ENCODE measurements at places on chromosomes 12 and 14. TPM values are rescaled to one million over a fixed set of nuclear protein-coding genes. Genes with fewer than 3 reads are reported as not detected.

The PGAM5 gene
- 32.5 TPM for total RNA-seq

The RITA1 gene
- 14.7 TPM for total RNA-seq

The ZNF705A gene
- total RNA-seq: not detected

The PMCH gene
- total RNA-seq: 1.4 TPM

The ASCL1 gene
- total RNA-seq: not detected

DNA sequence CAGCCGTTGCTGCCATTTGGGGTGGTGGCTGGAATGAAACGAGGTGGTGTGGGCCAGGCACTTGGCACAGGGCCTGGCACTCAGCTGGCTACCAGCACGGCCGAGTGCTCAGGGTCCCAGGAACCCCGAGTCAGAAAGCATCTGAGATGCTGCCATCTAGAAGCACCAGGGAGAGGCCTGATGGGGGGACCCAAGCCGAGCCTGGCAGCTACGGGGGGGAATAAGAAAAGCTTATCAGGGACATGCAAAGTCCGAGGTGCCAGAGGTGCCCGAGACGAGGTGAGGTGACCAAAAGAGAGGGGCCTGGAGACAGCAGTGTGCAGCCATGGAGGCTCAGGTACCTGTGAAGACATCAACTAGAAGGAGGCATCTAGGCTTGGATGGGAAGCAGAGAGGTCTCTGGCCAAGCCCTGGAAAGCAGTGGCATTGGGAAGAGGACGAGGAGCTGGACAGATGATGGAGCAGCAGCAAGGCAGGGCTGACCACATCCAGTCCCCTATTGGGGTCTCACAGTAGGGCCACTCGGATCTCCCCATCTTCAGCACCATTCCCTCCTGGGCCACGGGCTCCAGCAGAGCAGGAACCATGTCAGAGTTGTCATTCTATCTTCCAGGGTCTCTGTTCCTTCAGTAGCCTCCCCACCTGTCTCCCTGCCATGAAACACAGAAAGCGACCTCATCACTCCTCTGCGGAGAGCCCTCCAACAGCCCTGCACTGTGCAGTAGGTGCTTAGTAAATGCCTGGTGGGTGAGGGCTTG, 59.3 kb upstream of the DIO3 start:
- H3K27ac ChIP-seq: no peak overlapping the region
- DNase-seq: no peak
- no peaks in the 10 kb centered on the region for H3K27me3 ChIP-seq
- no peak overlapping the region for H3K4me3 ChIP-seq
- no peaks in the 10 kb centered on the region for H3K36me3 ChIP-seq
- H3K4me1 ChIP-seq: no peaks in the 10 kb centered on the region

DNA sequence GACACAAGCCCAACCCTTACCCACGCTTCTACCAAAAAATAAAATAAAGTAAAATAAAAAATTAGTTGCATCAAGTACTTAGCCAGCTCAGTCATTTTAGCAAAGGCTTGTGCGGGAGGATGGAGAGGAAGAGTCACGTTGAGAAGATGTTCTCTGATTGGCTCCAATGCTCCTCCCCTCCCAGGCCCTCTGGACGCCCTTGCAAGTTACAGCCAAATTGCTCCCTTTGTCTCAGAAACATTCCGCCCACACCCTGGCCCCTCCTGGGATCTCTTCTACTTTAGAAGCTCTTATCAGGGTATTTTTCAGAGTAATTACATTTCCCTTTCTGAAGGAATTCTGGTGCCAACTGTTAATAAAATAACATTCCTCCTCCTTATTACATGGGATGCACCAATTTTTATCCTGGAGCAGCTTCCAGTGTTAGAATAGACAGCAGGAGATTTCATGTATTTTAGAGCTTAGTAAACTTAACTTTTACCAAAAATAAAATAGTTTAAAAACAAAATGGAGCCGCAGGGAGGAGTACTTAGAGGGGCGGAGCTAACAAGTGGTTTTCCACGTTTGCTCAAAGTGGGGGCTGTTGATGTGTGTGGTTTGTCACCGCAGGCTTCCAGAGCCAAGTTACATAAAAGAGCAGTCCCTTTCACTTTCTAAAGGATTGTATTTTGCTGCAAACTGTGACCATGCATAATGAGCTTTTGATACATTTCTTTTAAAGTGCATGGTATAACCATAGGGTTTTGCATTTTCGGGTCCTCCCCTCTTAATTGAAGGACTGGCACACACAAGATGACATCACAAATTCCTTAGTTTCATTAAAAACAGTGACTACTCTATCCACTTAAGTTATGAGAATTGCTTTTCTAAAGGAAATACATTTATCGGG, 71.7 kb upstream of the RAP1B start:
- peaks cover 43% of the 10 kb centered on the region for H3K4me1 ChIP-seq
- no peak overlapping the region for H3K27ac ChIP-seq
- DNase-seq: peak; percentile 65
- H3K27me3 ChIP-seq: no peaks in the 10 kb centered on the region
- H3K36me3 ChIP-seq: peaks cover 4% of the 10 kb centered on the region

DNA sequence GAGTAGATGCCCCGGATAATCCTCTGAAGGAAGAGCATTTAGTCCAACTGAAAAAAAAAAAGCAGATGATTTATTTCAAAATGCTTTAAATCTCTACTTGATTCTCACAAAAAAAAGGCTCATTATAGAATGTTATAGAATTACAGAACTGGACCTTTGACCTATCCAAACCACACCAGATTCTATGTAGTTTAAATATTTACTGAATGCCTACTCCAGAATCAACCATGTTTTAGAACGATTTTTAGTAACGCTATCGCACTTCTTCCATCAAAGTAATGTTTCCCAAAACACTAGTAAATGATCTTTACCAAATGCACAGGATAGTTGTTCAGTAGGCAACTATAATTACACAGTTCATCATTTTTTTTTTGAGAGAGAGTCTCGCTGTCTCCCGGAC, 2.6 kb downstream of the RPS29 start:
- DNase-seq: no peak
- H3K4me1 ChIP-seq: peaks cover 67% of the 10 kb centered on the region
- no peaks in the 10 kb centered on the region for H3K27me3 ChIP-seq
- peak overlapping the region; percentile 85 for H3K4me3 ChIP-seq

- peaks cover 39% of the 10 kb centered on the region for H3K4me1 ChIP-seq
- no peak overlapping the region for H3K27ac ChIP-seq
- H3K36me3 ChIP-seq: peaks cover 21% of the 10 kb centered on the region
- H3K27me3 ChIP-seq: no peaks in the 10 kb centered on the region
Measured at GRCh38 chr14:50225067-50225973, 6.1 kb downstream of the SOS2 start.

DNA sequence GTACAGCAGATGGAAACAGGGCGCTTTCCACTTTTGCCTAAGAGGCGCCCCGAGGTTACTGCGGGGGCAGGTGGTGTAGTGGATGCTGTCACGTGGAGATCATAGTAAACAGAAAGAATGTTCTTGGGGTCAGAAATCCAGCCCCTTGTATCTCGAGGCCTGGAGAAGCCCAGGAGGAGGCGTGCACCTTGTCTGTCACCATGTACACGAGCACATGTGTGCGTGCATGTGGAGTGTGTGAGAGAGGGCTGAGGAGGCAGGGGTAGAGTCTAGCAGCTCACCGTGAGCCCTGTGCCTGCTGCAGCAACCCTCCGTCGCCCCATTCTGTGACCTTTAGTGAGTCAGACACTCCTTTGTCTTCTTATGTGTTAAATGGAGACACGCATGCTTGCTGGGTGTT, 59.0 kb downstream of the CACNA1C start:
- no peak overlapping the region for H3K4me3 ChIP-seq
- no peak overlapping the region for H3K27ac ChIP-seq

GRCh38 chr12:2892246-2892645, 1.6 kb downstream of the TULP3 start:
- no peaks in the 10 kb centered on the region for H3K27me3 ChIP-seq
- peaks cover 42% of the 10 kb centered on the region for H3K4me1 ChIP-seq
- H3K27ac ChIP-seq: no peak overlapping the region
- H3K36me3 ChIP-seq: peaks cover 23% of the 10 kb centered on the region
- peak overlapping the region; percentile 24 for H3K4me3 ChIP-seq
- no peak for DNase-seq

DNA sequence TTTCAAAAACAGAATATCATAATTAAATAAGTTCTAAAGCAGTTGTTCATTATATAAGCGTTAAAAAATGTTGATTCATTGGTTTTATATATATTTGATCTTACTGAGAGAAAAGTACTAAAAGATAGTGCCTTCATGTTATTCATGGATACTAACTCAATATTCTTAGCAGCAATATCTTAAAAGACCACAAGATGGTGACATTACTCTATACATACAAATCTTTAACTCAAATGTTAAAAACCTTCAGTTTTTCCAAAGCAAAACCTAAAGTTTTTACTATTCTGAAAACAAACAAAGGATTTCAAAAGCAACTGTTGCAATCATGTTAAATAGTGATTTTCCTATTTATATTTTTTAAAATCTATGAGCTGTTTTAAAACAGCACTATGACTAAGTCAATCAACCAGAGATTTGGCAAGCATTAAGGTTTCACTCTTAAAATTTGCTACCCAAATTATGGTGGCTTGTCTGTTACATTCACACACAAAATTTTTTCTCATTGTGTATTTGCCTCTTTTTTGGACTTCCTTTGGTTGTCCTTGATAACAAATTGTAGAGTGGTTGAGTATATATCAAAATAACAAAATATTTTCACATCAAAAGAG, 50.1 kb upstream of the RERGL start:
- no peak overlapping the region for H3K4me3 ChIP-seq
- H3K27ac ChIP-seq: no peak overlapping the region
- no peaks in the 10 kb centered on the region for H3K36me3 ChIP-seq
- H3K4me1 ChIP-seq: no peaks in the 10 kb centered on the region

All from activated CD4-positive, alpha-beta memory T cell treated with anti-CD3 and anti-CD28 coated beads, Interleukin-2, amount 10 ng/mL, durations not matched to agents 7 days and 5 days (primary cell).